ENCODE measurements at places on chromosomes 13 and 19. TPM values are rescaled to one million over a fixed set of nuclear protein-coding genes. Genes with fewer than 3 reads are reported as not detected.
A peak's percentile ranks its signal among the peaks of the same experiment; 100 is the strongest.

- H3K27ac ChIP-seq, result no peak overlapping the region
- no peaks in the 10 kb centered on the region for H3K4me1 ChIP-seq
- no peak for DNase-seq
- H3K4me3 ChIP-seq, result no peak overlapping the region
- H3K36me3 ChIP-seq, result no peaks in the 10 kb centered on the region
These were observed 249.5 kb upstream of the TSHZ3 start for GRCh38 chr19:31598730-31599238.

GRCh38 chr13:30308548-30308947, 1.2 kb upstream of the KATNAL1 start:
- H3K27ac ChIP-seq, result peak overlapping the region; percentile 44
- DNase-seq, result peak; percentile 17
- peaks cover 35% of the 10 kb centered on the region for H3K4me1 ChIP-seq
- no peaks in the 10 kb centered on the region for H3K27me3 ChIP-seq

SHD gene
- total RNA-seq, result not detected

TTC9B gene
- not detected for total RNA-seq

KLK13 gene
- not detected for total RNA-seq

DNA sequence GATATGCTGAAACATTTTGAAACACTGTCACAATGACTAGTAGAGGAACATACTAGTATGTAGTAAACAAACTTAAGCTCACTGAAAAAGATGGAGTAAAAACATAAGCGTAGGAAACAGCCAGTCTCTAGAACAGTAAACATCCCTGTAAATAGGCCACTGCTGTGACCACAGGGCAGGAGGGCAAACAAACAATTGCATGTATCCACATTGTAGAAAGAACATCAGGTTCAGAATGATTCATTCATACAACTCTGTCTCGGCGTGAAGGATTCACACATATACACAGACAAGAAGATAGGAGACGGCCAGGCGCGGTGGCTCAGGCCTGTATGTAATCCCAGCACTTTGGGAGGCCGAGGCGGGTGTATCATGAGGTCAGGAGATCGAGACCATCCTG, 390.1 kb downstream of the IRS2 start:
- H3K4me3 ChIP-seq, result no peak overlapping the region
- peaks cover 13% of the 10 kb centered on the region for H3K27me3 ChIP-seq
- H3K36me3 ChIP-seq, result no peaks in the 10 kb centered on the region
- DNase-seq, result no peak

ZNF675 gene
- 19.1 TPM for total RNA-seq
